NCI-H226 (cell line): ENCODE measurements at places on chromosomes 7 and 10.

DNA sequence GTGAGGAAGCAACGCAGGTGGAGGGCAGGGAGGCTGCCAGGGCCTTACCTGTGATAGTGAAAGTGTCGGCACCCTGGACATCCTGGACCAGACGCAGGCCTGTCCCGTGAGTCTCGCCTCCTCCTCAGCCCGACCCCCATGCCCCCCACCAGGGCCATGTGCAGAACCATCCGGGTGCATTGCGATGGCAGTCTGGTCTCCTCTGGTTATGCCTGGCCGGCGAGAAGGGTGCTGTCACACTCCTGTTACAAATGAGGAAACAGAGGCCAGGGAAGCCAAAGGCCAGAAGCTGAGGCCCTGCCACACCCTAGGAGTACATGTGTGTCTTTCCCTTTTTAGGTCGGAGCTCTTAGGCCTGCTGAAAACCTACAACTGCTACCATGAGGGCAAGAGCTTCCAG is 7.2 kb downstream of the DEPP1 start:
- no peak for DNase-seq

DNA sequence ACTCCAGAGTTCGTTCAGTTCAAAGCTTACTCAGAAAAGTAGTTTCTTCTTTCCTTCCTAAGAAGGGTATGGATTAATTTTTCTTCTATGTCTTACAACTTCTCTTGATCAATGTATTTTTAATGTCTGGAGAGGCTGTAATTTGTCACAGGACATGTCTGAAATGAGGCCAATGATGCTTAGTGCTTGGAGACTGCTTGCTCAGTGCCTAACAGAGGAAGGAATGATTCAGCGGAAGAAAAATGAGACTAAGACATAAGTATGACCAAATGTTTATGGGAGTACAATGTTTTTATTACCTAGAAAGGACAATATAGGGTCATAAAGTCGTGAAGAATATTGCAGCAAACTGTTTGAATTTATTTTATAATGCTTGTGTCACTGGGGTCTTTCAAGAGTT is 43.3 kb downstream of the GPR37 start:
- peak; percentile 52 for DNase-seq

- peak; percentile 26 for DNase-seq
These were observed 2.1 kb downstream of the CHST3 start for GRCh38 chr10:71966046-71967004.

DNA sequence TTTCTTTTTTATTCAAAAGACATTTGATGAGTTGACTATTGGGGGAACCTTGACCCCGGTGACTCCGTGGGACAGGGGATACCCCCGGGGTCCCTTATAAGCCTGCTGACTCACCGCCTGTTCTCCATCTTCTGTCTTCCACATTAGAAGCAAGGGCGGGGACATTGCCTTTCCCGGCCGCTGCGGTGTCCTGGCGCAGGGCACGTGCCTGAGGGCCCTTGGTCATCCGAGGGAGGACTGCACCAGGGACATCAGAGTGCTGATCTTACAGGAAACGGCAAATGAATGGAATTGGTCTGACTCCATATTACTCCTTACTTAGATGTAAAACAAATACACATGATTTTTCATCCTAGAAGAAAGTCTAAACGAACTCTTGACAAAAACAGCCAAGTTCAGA is 170.1 kb downstream of the CUX1 start:
- no peak for DNase-seq
